ENCODE measurements at places on chromosomes 12 and 14. TPM values are rescaled to one million over a fixed set of nuclear protein-coding genes. Genes with fewer than 3 reads are reported as not detected.

NAV3 gene
- not detected for total RNA-seq

GZMB gene
- total RNA-seq = 2,662 TPM

PTPRB gene
- not detected for total RNA-seq

DTX1 gene
- total RNA-seq = 0.16 TPM

DNA sequence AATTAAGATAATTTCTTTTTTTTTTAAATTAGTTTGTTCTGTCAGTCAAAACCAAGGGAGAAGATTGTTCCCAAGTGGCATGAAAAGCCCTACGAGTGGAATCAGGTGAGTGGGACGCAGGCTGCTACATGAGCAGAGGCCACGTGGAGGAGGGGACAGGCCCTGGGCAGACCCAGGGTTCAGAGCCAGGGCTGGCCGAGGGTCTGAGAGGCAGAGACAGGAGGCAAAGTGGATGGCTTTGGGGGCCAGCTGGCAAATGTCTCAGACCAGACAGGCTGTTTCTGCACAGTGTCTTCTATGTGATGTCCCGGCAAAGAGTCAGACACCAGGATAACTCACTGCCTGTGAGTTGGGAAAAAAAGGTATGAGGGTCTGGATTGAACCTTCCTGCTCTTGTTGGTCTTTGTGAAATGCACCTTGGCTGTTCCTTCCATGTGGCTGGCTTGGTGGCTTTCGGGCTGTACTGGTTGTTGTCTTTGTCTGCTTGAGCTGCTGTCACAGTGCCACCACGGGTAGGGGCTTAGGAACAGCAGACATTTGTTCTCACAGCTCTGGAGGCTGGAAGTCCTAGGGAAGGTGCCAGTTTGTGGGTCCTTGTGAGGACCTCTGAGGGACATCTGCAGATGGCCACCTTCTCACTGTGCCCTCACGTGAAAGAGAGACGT lies 35.8 kb upstream of the ASPG start:
- DNase-seq = no peak

DNA sequence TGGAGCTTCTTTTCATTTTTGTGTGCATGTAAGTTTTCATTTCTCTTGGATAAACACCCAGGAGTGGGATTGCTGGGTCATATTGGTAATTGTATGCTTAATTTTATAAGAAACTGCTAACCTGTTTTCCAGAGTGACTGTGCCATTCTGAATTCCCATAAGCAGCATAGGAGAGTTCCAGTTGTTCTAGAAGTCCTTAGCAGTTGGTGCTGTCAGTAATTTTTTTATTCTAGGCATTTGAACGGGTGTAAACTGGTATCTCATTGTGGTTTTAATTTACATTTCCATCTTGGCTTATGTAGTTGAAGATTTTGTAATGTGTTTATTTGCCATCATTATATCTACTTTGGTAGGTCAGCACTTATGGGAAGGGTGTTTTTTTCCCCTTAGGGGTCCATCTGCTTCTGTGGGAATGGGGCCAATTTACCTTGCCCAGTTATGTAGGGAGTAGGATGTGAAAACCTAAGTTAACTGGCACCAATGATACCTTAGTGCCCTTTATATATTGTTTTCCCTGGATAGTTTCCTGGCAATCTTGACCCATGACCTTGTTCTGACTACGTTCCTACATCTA lies 202.9 kb downstream of the AKAP6 start:
- no peak for DNase-seq

- DNase-seq = no peak
These were observed 66.4 kb downstream of the CRACR2A start for GRCh38 chr12:3686463-3686862.

GRCh38 chr12:13537623-13538022 lies 341.1 kb downstream of the EMP1 start:
- no peak for DNase-seq

- DNase-seq = no peak
These were observed 114.0 kb upstream of the TMPO start for GRCh38 chr12:98401427-98401826.

DNA sequence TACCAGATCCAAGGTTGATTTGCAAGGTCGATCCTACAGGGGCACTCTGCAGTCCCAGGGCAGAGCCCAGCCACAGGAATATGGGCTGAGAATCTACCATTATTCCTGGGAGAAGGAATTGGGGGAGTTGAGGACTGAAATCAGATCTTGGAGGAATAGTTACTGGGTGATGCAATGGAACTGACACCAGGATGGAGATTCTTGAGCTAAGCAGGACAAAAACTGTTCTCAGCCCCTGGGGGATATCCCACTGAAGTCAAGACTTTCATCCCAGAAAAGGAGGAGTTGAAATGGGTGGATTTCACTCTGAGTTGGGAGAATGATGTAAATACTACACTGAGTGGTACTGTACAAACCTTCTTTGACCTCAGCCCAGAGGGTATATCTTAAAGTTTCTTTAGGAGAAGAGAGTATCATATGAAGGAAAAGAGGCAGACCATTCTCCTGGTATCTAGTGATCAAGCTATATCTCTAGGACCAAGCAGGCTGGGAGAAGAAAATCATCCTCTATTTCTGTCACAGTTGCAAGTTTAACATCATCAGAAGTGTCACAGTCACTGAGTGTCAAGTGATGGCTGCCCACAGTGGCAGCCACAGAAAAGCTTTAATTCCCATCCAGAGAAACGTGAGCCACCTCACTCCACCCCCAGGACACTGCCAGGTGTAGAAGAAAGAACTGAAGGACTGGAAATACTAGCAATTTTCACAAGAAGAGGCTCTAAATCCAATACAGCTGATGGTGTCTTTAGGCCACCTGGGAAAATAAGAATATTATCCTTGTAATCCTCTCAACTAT lies 181.9 kb downstream of the NUAK1 start:
- no peak for DNase-seq

- DNase-seq = peak; percentile 83
These were observed 181.9 kb downstream of the PRKCH start for GRCh38 chr14:61503167-61503801.

- DNase-seq = no peak
These were observed 148.4 kb upstream of the RGS6 start for GRCh38 chr14:71783786-71784185.

DNA sequence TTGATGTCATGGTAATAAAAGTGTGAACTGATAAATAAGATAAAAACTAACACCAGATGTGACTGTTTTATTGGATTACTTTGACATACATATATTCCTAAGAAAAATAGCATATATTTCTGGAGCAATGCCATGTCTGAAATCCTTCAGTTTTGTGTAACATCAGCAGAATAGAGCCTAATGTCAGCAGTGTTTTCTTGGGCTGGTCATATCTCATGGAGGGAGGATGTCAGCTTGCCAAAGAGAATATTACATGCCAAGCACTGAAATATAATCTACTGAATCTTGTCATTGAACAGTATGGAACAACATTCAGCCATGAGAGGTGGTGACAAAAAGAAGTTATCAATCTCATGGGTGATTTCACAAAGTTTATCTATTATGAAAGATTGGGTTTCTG lies 220.3 kb downstream of the KLHL28 start:
- DNase-seq = no peak

DNA sequence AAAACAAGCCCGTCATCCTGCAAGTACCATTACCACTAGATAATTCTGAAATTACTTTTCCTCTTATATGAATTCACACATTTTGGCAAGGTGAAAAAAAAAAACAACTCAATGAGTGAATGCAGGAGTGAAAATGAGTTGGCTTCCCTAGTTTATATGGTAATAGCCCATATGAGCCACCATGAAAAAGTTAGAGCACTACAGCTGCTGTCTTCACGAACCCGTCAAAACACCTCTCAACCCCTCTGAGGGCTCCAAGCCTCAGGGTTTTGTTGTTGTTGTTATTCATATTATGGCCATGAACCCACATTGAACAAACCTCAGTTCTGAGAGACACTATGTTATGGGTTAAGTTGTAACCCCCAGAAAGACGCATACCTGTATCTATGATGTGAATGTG lies 289.9 kb upstream of the CAND1 start:
- no peak for DNase-seq

All from activated CD8-positive, alpha-beta memory T cell treated with anti-CD3 and anti-CD28 coated beads, Interleukin-2, amount 10 ng/mL, durations not matched to agents 7 days and 5 days (primary cell).